CD4-positive, alpha-beta T cell treated with Interleukin-4 for 4 hours (primary cell): ENCODE measurements at places on chromosomes 6 and 20.

DNA sequence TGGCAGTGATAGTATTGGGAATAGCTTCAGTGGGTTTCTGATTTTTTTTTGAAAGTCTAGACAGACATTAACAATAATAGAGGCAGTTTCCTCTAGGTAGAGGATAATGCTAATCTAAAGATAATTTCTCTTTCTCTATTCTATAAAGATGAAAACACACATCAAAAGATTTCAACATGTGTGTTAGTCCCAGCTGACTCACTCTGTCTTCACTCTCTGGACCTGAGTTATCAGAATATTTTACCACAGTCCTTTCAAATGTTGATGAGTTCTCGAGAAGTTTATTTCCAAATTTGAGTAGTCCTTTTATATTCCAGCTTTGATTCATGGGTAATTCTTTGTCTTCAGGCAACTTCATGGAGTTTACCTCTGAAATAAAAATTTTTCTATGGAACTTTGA lies 17.1 kb downstream of the RPRD1B start:
- peak; percentile 4 for DNase-seq

- DNase-seq: no peak
These were observed 263.1 kb upstream of the FLRT3 start for GRCh38 chr20:14600527-14600926.

GRCh38 chr6:83853178-83854000 lies at the start of gene RIPPLY2:
Gene RIPPLY2, plus strand, starts transcription at chr6:83853360. Its CDS starts 57 bp downstream, at chr6:83853417.
- DNase-seq: no peak

- DNase-seq: peak; percentile 54
These were observed 30.9 kb downstream of the MAP3K5 start for GRCh38 chr6:136761227-136761922.

DNA sequence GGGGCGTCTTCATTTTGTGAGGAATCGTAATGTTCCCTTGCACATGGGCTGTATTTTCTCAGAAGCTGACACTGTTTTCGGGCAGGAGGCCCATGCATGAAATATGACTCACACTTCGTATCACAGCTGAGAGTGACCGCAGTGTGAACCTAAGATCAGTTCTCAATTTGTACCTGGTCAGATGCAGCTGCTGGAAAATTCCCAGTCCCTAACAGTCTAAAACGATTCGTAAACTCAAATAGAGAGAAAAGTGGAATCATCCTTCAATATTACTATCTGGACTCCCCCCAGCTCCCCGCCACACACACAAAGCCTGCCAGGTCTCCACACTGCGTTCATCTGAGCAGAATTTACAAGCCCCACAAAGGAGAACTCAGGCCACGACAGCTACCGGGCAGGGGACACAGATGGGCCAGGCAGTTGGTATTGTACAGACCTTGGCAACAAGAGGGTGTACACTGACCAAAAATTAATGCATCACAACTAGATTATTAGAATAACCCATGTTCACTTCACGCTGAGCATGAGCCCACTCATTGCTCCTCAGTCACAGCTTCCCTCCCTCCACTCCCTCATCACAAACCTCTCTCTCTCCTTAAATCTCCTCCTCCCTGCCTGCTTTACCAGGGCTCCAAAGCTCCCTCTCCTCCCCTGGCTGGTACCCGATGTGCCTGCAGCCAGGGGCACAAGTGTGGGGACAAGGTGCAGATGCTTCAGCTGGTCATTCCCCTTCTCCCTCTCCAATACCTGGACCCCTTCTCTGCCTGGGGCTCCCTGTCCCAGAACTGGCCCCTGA lies 488.4 kb downstream of the PREX1 start:
- DNase-seq: no peak
